Activated T-helper 17 cell treated with anti-CD3 and anti-CD28 coated beads, Interleukin-2, amount 50 U/mL, for 72 hours (primary cell): ENCODE measurements at places on chromosomes 12 and 14. TPM values are rescaled to one million over a fixed set of nuclear protein-coding genes. Genes with fewer than 3 reads are reported as not detected.

Gene DEGS2
- total RNA-seq, result 8.3 TPM

Gene TBC1D30
- 0.34 TPM for total RNA-seq

Gene SERPINA1
- 1.3 TPM for total RNA-seq

Gene BDKRB2
- not detected for total RNA-seq

Gene NYNRIN
- total RNA-seq, result not detected

Gene RAD52
- total RNA-seq, result 9.3 TPM

Gene CMKLR1
- not detected for total RNA-seq
